Activated T-cell treated with anti-CD3 and anti-CD28 coated beads for 4 hours (primary cell): ENCODE measurements at places on chromosomes 16 and 17.

GRCh38 chr16:11139326-11140097, 116.5 kb downstream of the SOCS1 start:
- DNase-seq = no peak

DNA sequence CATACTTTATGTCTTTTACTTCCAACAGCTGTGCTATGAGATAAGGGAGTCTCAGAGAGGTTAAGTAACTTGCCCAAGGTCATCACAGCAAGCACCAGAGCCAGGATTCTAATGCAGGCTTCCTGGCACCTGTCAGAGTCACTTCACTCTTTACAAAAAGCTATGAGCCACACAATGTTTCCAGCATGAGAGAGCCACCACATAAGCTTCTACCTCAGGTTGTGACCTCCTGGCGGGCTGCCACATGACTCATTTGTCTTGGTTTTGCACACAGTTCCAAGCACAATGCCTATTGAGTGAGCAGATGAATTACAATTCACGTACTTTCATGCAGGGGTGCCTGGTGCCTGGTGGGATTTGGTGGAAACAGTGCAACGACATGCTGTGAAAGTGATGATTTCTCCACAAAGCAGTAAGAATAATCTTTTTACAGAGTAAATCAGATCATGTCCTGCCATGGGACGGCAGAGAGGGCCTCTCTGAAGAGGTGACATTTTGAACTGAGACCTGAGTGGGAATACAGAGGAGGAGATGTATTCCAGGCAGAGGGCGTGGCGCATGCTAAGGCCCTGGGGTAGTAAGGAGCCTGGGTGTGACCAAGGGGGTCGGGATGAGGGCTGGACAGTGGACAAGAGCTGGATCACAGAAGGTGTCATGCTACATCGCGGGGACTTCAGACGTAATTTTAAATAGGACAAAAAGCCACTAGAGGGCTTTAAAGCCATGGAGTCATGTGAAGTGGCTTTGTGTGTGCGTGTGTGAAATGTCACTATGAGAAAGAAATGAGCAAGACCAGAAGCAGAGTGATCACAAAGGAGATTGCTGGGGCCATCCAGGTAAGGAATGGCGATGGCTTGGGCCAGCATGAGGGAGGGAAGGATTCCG, 53.4 kb downstream of the CACNG3 start:
- no peak for DNase-seq

DNA sequence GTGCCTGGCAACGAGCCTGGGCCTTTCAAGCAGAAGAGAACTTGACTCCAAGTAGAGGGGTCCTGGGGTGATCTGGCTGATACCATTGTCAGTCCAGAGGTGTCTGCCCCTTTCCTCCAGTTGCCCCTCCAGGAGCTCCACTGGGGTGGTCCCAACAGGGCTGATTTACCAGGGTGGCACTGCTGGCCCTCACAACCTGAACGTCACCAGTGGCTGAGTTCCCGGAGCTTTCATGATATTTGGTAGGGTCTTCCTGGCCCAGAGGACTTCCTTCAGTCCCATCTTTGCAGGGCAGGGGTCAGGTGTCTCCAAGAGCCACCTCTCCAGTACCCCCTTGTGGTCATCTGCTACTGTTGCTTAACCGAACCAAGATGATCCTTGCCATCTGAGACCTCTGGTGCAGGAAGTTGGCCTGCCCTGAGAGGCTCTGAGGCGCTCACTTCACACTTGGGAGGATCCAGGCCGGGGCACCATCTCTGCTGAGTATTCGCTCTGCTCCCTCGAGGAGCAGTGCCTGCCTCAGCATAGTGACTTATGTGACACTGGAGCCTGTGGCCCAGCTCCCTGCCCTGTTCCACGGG, 3.5 kb downstream of the LIMD2 start:
- DNase-seq = no peak

DNA sequence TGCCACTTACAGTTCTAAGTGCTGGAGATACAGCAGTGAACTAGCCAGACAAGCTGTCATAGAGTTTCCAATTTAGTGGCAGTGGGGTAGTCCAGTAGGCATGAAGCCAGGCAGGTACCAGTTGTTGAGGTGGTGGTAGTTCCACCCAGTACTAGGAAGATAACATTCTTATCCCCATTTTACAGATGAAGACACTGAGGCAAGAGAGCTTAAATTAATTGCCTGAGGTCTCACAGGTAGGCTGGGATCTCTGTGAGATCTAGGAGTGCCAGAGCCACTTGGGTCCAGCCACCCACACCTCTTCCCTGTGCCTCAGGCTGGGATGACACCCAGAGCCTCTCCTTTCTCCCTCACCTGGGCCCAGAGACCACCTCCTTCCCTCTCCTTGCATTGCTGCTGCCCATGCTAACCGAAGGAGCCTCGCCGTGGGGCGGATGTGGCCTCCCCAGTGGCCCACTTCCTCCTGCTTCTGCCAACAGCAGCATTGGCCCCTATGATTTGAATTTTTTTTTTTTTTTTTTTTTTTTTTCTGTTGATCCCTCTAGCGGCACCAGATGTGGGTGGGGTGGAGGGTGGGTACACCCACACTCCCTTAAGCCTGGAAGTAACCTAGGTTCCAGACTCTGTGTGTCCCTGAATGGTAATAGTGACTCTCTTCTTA, 114.0 kb downstream of the PRKCB start:
- DNase-seq = peak; percentile 27

DNA sequence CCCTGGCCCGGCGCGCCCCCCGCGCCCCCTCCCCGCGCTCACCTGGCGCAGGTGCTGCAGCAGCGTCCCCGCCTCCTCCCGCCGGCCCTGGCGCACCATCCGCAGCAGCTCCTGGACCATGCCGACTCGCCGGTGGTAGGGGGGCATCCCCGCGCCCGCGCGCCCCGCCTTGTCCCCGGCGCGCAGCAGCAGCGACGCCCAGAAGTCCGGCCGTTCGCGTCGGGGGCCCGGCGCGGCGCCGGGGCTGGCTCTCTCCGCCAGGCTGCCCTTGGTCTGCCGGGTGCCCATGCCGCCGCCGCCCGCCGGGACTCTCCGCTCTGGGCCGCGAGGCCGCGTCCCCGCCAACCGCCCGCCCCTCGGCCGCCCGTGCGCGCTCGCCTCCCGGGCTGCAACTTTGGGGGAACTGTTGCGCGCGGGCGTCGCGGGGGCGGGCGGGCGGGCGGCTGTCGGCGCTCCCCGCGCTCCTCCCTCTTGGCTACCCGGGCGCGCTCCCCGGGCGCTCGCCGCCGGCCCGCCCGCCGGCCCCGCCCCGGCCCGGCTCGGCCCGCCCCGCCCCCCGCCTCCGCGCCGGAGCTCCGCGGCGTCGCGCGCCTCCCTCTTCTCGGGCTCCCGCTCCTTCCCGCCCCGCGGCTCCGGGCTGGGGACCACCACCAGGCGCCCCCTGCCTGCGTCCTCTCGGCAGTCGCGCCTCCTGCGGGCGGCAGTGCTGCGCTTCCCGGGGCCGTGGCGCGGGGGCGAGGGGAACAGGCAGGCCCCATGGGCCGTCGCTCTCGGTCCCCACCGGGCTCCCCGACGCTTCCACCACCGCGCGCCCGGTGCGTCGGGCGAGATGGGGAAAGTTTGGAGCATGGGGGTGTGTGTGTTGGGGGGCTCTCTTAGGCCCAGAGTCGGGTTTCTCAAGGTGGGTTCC, at the start of gene LRRC75A:
Gene LRRC75A, minus strand, starts transcription at position 491 of the 910 bp plus-strand sequence. Its CDS starts 203 bp downstream, at position 288.
- peak; percentile 42 for DNase-seq

DNA sequence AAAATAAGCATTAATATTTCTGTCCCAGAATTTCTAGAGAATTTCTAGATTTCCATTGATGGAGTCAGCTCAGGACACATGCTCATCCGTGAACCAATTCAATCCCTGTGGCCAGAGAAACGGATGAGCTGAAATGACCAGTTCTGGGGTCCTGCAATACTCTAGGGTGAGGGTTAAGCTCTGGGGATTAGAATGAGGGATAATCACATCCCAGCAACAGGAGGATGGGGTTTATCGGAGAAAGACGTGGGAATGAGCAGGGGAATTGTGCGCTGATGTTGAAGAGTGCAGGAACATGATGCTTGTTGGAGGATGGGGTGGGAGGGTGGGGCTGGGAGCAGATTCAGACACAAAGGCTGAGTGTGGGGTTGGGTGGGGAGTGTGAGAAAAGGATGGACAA, 64.1 kb downstream of the SLC5A11 start:
- DNase-seq = no peak

- no peak for DNase-seq
These were observed 539 bp downstream of the MYH8 start for GRCh38 chr17:10421211-10421610.

DNA sequence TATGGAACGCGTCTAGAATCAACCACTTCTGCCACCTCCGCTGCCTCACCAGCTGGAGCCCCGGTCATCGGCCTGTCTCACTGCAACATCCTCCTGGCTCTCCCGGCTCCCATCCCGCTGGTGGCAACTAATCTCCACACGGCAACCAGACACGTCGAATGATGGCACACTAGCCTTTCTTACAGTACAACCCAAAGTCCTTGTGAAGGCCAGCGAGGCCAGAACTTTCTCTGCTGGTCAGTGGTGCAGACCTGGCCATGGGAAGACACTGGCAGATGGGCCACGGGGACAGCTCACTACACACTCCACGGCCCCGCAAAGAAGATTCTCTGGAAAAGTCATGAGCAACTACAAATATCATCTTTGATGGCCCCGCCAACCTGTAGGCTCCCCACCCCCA, 117.6 kb downstream of the RMI2 start:
- no peak for DNase-seq

DNA sequence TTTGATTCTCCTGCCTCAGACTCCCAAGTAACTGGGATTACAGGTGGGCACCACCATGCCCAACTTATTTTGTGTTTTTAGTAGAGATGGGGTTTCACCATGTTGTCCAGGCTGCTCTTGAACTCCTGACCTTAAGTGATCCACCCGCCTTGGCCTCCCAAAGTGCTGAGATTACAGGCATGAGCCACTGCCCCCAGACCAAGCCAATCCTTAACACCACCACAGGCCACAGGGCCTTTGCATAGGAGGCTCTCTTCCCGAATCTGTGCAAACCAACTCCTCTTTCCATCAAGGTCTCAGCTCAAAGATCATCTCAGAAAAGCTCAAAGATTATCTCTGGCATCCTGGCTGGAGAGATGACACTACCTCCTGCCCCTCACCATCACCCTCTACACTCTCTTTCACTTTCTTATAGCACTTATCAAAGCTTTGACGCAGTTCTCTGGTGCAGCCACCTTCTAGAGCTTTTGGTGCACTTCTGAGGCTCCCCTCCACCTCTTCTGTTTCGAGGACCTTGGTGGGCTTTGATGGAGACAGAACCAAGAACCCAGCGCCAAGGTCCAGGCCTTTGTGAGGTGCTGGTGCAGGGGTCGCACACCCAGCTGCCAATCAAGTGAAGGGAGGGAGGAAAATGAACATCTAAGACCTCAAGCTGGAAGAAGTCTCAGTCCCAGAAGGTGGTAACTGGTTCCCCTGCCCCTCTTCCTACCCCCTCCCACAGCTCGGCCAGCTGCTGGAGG, 23.2 kb upstream of the PHB1 start:
- no peak for DNase-seq

- DNase-seq = no peak
These were observed 22.8 kb upstream of the KDM6B start for GRCh38 chr17:7811251-7811650.

- DNase-seq = no peak
These were observed 89.9 kb downstream of the NDE1 start for GRCh38 chr16:15739950-15740349.

DNA sequence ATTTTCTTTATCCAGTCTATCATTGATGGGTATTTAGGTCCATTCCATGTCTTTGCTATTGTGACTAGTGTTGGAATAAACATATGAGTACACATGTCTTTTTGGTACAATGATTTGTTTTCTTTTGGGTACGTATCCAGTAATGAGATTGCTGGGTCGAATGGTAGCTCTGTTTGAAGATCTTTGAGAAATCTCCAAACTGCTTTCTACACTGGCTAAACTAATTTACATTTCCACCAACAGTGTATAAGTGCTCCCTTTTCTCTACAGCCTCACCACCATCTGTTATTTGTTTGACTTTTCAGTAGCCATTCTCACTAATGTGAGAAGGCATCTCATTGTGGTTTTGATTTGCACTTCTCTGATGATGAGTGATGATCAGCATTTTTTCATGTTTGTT, 103.7 kb downstream of the GOSR1 start:
- DNase-seq = no peak

DNA sequence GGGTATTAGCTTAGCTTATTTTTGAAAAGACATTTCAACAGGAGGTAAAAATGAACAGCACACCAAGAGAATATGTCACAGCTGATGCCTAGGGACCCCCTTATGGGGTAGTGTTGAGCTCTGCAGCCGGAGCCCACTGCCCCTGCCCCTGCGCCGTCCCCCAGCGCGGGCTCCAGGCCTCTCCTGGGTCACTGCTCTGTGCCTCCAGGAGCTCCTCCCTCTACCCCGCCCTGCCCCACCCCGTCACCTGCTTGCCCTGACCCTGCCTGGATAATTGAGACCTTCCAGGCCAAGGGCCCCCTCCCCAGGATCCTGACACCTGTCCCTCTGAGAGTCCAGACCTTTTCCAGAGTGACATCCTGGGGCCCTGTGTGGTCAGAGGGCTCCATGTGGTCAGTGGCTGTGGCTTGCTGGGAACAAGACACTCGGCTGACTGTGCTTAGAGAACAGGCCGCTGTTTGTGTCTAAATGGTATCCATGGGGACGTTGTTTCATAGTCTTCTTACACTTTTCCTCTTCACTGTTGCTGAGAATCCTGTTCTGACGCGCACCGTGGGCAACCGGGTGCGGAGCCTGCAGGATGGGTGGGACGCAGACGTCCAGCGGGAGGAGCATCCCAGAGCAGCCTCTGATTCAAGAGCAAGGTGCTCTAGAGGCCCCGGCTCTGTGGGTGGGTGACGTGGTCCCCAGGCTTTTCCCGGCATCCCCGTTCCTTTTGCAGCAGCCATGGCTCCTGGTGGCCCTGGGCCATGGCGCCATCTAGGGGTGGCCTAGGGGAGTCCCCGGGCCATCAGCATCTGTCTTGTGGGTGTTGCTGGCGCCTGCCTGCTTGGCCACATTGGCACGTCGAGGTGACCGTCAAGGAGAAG, 20.0 kb upstream of the WFIKKN1 start:
- DNase-seq = peak; percentile 42

- no peak for DNase-seq
These were observed 29.7 kb downstream of the KDM8 start for GRCh38 chr16:27232901-27233625.

DNA sequence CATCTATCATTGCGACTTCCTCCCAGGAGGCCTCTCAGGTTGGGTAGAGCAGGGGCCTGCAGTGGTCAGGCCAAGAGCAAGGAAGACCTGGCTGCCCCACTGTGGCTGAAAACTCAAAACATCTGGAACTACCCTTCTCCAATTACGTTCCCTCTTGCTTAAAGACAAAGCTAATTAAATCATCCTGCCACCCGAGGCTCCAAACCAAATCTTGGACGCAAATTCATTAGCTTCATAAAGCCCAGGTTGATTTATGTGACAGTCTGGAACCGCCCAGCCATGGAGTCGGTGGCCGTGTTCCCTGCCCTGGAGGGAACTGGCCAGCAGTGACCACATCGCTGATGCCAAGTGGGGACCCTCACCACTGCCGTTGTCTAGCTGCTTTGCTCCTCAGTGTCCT, 21.4 kb downstream of the GRIN2C start:
- DNase-seq = no peak
